GM20000 (cell line): ENCODE measurements at places on chromosomes 4 and X.

- DNase-seq: no peak
These were observed 65.3 kb downstream of the EGF start for GRCh38 chr4:109977854-109978501.

DNA sequence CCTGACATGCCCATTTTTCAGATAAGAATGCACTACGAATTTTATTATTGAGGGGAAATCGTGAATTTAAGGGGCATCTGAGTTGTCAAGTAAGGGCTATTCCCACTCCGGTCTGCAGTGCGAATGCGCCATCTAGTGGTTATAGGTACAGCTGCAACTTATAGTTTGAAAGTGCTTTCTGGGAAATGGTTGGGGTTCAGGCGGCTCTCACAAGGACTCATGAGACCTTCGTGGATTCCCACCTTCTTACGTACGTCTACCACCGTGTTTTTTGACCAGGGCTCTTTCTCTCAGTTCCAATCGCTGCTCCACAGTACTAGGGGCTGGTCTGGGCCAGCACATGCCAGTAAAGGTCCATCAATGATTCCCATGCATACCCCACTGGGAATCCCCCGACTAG, 12.3 kb downstream of the MSL3 start:
- DNase-seq: peak; percentile 41

DNA sequence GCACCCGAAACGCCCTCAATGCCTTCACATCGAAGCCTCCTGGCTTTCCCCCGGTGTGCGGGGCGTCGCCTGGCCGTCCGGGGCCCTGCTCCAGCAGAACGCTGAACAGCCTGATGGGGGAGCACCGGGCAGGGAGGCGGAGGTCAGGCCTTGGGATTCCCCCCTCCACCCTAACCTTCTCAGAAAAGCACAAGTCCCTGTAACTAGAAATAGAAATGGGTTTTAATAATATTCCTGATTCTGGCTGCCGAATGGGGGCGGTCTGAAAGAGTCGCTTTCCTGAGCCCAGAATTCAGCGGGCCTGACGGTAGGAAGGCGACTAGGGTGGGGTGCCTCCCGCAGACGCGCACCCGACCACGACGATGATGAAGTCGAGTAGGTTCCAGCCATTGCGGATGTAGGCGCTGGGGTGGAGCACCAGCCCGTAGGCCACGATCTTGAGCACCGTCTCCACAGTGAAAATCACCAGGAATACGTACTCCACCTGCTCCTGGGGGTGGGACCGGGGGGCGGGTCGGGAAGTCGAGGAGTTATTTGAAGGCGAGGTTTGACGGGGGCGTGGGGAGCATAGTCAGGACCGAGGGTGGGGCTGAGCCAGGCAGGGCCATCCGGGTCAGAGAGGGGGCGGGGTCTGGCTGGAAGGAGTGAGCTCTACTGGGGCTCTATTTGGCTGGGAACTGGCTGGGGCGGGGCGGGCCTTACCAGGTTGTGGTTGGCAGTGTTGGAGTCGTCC, 2.5 kb downstream of the CACNA1F start:
- DNase-seq: peak; percentile 83

- peak; percentile 31 for DNase-seq
These were observed 47.6 kb upstream of the NKAP start for GRCh38 chrX:119991005-119991787.

DNA sequence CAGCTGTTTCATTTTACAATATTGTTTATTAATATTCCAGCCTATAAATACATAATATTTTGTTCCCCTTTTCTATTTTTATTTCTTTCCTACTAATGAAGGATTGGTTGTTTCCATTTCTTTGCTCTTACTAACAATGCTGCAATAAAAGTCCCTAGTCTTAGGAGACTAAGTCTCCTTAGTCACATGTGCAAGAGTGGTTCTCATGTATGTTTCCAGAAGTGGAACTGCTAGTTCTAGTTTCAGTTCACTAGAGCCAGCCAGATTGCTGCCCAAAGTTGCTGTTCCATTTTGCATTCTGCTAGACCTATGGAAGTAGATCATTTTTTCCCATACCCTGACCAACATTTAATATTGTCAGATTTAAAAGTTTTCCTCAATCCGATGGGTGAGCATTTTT, 44.3 kb downstream of the CNGA1 start:
- peak; percentile 28 for DNase-seq

DNA sequence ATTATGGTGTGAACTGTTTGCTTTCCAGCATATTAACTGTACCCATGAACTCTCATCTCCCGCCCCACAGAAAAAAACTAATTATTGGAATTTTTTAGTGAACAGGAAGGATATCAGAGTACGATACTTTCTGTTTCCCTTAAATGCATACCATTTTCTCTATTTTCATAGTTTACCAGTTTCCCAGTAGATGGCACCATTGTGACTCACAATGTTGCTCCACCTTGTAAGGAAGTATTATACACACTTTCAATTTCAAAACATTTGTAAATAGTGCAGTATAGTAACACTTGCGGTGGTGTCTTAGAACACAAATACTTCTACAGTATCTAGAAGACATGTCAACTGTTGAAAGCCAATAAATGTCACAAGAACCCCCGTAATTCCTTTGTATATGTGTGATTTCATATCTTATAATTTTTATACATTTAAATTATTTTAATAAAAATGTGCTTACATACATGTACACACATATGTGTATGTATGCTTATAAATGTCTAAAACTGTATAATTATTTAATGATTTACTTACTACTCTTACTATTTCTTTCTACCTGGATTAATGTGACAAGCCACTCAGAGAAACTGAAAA, 167.3 kb downstream of the SLIT2 start:
- peak; percentile 40 for DNase-seq

- DNase-seq: no peak
These were observed 131.2 kb downstream of the FRMPD4 start for GRCh38 chrX:12269484-12269883.

- DNase-seq: peak; percentile 13
These were observed 81.0 kb upstream of the ZDHHC15 start for GRCh38 chrX:75603833-75604232.

- DNase-seq: peak; percentile 69
These were observed 2.4 kb upstream of the BCORL1 start for GRCh38 chrX:129980001-129980401.

DNA sequence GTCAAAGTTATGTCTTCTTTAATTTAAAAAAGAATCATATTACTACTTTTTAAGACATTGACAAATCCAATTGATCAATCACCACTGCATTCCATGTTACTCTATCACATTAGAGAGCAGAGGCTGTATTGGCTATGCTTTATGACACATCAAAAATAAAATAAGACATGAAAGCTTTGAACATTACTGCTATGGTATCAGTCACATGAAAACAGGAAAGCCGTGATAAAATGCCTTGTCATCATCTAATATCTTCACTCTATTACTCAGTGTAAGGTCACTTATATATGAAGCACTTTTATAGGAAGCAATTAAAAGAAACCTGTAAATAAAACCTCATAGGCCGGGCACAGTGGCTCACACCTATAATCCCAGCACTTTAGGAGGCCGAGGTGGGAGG, 27.7 kb upstream of the CEP135 start:
- no peak for DNase-seq

- DNase-seq: no peak
These were observed 456.0 kb upstream of the FAM241A start for GRCh38 chr4:111689214-111689613.

DNA sequence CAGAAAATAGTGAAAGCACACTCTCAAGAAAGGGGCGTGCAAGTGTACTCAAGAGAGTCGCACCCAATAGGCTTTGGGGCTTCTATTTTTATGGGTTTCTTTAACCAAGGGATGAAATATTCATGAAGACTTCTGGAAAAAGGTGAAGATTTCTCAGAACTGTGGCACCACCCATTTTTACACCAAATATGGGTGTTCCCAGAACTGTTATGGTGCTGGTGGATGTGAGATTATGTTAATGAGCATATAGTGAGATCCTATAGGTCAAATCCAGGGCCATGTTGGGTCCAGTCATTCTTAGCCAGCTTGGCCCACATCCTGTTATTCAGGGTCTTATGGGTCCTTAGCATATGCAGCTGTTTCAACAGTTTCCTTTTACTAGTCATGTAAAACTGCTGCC, 61.0 kb upstream of the SMIM10 start:
- no peak for DNase-seq

- DNase-seq: no peak
These were observed 125.3 kb downstream of the COL4A6 start for GRCh38 chrX:108312957-108313356.

- no peak for DNase-seq
These were observed 21.8 kb downstream of the RNF212 start for GRCh38 chr4:1091561-1091995.

DNA sequence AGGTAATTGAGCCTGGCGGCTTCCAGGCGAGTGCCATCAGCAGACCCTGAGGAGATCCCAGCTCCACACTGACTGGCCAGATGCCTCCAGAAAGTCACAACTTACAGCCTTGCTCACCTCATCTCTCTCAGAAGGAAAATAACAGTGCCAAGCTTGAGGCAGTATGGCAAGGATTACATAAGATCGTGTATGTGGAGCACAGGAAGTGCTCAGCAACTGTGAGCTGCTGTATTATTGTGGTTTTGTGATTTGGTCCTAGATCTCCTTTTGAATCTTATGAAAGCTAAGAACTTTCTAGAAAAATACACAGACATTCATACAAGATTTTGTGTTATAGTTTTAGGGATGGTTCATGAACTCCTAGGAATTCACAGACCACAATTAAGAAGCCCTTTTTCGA, 14.0 kb downstream of the RASL11B start:
- DNase-seq: no peak

DNA sequence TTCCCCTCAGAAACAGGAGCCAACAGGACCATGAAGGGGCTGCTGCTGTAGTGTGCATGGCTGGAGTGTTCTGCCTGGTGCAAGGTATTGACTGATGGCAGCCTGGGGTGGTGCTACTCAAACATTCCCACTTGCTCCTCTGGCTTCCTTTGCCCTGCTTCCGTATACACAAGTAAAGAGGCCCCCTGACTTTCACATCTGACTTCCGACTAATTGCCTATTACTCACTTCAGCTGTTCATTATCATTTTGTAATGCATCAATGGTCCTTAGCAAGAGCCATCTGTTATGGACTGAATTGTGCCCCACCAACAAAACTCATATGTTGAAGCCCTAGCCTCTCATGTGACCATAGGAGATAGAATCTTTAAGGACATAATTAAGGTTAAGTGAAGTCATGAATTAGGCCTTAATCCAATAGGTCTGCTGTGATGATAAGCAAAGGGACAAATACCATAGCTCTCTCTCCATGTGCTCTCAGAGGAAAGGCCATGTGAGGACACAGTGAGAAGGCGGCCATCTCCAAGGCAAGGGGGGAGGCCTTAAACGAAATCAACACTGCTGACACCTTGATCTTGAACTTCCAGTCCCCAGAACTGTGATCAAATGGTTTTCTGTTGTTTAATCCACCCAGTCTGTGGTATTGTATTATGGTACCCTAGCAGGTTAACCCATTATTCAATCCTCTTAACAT, 122.5 kb upstream of the CLNK start:
- no peak for DNase-seq

GRCh38 chr4:141891260-141892120, 255.1 kb downstream of the IL15 start:
- DNase-seq: no peak

GRCh38 chr4:110852793-110853192, 229.9 kb upstream of the PITX2 start:
- DNase-seq: no peak

GRCh38 chr4:111579767-111580166, 565.5 kb upstream of the FAM241A start:
- no peak for DNase-seq

GRCh38 chr4:184752496-184753275, 18.8 kb upstream of the CENPU start:
- DNase-seq: no peak
